GM23248 (cell line): ENCODE measurements at places on chromosomes 7 and 10. TPM values are rescaled to one million over a fixed set of nuclear protein-coding genes. Genes with fewer than 3 reads are reported as not detected.

DNA sequence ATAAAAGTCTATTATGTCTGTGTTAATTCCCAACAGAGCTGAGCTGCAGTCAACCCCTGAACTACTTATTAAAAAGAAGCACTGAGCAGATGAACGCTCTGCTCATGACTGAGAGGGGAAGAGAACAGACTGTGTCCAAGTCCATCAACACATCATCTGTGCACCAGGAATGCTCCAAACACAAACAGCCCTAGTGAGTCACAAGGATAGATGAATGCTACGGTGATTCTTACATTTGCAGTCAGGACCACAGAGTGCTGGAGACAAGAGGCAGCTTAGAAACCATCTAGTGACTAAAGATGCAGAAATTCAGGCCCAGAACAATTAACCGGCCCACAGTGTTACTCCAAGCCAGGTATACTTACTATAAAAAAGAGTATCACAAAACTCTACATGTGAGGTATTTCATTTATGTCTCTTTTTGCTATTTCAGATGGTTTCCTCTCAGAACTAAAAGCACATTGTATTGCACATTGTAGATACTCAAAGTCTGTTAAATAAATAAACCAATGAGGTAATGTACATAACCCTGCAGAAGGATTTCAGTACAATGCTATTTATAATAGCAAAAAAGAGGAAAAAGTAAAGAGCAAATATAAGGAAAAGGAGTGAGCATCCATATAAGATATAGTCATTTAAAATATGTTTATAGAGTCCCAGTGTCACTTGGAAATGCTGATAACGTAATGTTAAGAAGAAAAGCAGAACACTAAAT lies 159.2 kb downstream of the KCNMA1 start:
- peak; percentile 92 for DNase-seq

AKR1C4 gene
- not detected in 2 replicates for total RNA-seq

DNA sequence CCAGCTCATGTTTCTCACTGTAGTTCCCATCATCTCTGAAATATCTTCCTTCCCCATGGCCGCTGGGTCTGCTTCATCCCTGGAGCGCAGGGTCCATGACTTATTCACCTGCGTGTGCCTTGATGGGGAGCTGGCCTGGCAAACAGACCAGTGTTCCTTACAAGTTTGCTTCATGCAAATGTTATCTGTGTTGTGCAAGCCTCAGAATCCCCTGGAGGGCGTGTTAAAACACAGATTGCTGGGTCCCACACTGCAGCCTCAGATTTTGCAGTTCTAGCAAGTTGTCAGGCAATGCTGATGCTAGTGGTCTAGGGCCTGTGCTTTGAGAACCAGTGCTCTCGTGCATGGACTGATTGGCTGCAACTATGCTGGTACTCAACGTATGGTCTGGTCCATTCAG lies 7.2 kb upstream of the DMBT1 start:
- DNase-seq: no peak

GRCh38 chr7:139811066-139811465 lies 18.0 kb upstream of the TBXAS1 start:
- peak; percentile 64 for DNase-seq

DNA sequence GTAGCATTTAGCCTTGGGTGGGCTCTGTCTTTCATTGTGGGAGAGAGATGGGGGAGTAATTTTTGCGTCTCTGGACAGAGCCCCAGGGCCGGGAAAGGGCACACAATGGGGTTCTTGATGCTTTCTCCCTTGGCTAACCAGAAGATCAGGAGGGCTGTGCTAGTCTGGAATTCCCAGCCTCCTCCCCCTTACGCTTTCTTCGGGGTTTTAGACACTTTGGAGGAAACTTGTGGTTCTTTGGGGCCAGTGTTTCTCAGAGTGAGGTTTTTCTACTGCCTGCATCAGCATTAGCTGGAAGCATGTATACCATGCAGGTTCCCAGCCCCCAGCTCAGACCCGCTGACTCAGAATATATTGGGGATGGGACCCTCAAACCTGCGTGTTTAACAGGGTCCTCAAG lies 7.0 kb downstream of the NEURL1 start:
- no peak for DNase-seq

DNA sequence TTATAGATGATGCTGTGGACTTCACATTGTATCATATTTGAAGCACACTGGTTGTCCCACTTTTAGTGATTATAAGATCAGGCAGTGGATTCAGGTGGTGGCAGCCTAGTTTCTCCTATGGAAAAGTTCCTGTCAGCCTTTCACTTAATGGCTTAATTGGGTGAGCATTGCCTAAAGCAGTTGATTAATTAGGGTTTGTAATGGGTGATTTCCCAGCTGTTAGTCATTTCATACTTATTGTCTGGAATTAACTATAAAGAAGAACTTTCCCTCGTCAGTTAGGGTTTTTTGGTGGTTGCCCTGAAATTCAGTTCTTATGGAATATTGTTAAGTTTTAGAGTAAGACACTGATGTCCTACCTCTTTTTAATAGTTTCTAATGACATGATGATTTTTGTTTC lies 78.8 kb downstream of the SLC25A40 start:
- DNase-seq: no peak

DNA sequence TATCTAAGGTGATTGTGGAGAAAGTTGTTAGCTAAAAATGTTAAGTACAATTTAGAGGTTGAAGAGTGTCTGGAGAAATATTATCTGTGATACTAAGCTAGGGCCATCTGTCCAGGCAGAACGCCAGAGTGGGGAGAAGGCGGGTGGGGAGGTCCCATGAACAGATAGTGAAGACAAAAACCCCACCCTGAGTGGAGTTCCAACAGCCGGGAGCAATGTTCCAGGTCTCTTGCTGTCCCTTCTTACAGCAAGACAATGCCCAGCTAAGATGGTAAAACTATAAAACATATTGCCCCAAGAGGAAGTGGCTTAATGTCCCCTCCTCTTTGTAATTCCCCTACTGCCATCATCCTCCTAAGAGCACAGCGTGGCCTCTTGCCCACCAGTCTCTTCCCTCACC lies 10.4 kb upstream of the IL15RA start:
- no peak for DNase-seq

DNA sequence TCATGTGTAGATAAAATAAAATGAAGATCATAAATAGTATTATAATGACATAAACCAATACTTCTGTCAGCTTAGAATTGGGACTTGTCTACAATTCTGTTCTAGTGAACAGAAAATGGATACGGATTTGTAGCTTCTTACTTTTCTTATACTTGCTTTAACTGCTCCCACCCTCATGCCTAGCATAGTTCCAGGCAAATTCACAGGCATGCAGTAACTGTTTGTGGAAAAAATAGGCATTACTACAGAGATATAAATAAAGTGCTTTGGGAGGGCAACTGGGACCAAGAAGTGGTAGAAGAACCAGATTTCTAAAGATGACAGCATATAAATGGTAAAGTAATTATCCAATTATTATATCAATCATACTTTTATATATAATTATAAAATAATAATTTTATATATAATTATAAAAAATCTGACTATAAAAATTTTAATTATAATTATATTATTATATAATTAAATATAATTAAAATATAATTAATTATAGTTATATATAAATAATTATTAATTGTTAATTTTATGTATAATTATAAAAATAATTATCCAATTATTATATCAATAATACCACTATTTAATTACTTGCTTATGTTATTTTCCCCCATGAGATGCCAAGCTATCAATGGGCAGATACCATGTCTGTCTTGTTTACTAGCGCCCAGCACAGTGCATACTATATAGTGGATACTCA lies 144.1 kb downstream of the NOC3L start:
- DNase-seq: peak; percentile 48
